ENCODE measurements at places on chromosomes 6 and 20.

GRCh38 chr6:135631821-135632220 is 134.3 kb upstream of the AHI1 start:
- no peak for DNase-seq

- no peak for DNase-seq
Measured at GRCh38 chr20:50618537-50618936, 72.8 kb downstream of the RIPOR3 start.

DNA sequence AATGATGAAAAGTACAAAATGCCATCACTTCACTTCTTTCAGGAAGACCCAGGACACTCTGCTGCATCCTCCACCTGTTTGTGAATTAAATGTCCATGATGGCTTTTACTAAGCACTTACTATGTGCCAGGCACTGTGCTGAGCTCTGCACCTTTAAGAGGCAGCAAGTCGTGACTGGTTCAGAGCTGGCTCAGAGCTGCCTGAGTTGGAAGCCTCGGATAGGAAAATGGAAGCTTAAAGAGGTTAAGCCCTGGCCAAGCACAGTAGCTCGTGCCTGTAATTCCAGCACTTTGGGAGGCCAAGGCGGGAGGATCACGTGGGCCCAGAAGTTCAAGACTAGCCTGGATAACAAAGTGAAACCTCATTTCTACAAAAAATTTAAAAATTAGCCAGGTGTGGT is 95.6 kb downstream of the SNX5 start:
- no peak for DNase-seq

DNA sequence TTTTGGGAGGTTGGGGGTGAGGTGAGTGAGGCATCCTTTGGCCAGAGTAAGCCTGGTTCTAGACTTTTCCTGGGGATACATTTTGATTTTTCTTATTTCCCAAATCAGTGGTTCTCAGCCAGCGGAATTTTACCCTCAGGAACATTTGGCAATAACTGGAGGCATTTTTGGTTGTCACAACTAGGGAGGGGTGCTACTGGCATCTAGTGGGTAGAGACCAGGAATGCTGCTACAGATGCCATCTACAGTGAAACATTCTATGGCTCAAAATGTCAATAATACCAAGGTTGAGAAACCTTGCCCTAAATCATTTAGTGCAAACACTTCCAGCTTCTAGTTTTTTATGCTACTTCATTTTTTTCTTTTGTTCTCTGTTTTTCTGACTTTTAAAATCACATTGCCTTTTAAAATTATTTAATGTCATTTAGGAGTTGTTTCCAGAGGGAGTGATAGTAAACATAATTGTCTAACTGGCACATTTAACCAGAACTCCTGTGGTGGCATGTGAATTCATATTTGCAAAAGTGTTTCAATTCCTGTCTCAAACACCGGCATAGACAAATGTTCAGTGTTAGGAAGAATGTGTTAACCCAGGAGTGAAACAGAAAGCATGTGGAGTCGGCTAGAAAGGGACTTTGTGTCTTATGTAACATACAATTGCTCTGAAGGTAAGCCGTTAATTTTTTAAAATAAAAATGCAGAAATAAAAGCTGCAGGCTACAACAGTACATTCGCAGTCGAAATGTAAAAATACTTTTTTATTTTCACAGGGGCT is 59.0 kb downstream of the QRSL1 start:
- no peak for DNase-seq

DNA sequence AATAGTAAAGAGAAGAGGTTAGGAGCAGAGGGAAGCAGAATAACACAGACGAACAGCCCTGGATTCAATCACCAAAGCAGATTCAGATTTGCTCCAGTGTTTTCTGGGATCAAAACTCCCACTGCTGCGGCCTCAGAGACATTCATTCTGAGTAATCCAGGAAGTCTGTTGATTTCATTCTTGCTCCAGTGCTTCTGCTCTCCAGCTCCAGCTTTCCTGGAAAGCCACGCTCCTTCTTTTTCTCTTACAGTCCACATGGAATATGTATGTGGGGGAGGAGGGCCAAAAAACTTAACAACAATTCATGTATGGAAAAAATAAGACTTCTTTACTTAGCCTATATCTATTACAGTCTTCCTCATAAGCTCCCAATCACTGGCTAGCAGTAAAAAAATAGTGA is 26.4 kb upstream of the UST start:
- no peak for DNase-seq

DNA sequence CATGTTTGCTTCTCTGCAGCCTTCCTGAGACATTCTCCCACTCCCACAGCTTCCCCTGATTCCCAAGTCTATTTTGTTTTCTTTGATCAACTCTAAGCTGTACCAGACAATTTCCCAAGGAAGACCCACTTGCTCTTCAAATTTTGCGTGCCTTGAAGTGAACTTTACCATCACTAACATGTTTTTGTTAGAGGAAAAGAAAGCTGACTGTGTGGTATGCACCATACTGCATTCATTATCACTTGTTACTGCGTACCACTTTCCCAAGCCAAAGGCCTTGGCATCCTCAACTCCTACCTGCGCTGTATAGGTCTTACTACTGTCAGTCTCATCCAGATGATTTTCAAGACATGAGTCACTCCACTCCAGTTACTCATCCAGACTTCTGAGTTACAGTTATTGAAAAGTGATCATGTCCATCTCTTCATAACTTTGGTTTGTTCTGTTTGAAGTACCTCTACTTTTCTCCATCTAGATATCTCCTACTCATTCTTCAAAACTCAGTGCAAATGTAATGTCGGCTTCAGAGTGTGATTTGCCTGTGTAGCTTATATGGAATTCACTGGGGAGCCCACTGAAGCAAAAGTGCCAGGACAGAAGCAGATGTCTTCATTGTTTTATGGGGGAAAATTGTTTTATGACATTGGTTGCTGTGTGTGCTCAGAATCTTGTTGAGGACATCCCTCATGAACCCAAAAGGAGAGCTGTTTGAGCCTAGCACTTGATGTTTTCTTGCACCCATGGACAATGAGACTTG is 5.2 kb downstream of the RPS12 start:
- no peak for DNase-seq

DNA sequence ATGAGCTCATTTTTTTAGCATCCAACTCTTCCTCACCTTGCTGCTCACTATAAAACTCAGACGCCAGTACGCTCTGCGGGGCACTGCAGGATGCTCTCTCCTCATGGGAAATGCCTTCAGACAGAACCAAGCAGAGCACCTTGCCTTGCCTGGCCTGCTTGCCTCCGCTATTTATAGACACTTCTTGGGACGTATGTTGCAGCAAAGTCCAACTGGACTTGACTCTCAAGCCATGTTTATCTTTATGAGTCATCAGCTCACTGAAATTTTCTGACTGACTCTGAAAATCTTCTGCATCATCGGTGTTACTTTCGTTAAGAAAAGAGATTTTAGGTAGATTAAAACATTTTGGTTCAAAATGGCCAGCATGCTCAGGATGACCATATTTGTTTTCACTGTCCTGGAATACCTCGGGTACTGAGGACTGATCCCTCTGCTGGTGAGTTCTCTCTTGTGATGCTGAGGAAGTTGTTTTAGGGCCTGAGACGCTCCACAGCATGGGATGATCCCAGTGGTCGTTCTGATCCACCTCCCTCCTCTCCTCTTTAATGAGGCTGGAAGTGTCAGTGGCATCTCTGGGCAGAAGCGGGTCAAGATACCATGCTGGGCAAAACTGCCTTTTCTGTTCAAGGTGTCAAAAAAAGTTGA is 204.5 kb downstream of the KIF16B start:
- DNase-seq, result no peak

- DNase-seq, result peak; percentile 43
Measured at GRCh38 chr6:100229512-100229911, 235.2 kb downstream of the SIM1 start.

DNA sequence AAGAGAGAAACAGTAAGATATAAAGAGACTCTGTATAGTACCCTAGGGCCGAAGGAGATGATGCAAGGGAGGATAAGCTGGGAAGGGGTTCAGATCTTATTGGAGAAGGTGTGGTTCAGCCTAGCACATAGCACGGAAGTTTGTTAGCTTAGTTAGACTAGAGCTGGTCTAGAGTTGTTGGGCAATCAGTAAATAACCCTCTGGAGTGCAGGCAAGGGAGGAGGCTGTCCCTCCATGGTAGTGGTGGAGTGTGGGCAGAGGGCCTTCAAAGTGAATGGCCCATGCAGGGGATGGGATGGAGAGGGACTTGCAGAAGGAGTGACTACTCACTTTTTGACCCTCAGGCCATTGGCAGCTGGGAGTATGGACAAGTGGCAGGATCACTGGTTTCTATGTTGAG is 20.0 kb downstream of the TULP4 start:
- no peak for DNase-seq

GRCh38 chr6:17099401-17100059 is 2.3 kb upstream of the STMND1 start:
- no peak for DNase-seq

- no peak for DNase-seq
Measured at GRCh38 chr6:89597988-89598387, 40.6 kb downstream of the LYRM2 start.

- no peak for DNase-seq
Measured at GRCh38 chr6:150491811-150492172, 107.9 kb upstream of the PLEKHG1 start.

DNA sequence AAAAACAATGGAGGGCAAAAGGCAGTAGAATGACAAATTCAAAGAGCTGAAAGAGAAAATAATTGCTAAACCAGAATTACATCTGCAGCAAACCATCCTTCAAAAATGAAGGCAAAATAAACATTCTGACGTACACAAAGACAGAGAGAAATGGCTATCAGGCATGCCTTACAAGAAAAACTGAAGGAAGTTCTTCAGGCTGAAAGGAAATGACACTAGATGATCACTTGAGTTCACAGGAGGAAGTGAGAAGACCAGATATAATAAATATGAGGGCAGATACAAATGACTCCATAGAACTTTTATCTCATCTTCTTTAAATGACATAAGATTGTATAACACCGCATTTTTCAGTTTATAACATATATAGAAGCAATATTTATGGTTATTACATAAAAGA is 30.0 kb downstream of the DZANK1 start:
- no peak for DNase-seq

DNA sequence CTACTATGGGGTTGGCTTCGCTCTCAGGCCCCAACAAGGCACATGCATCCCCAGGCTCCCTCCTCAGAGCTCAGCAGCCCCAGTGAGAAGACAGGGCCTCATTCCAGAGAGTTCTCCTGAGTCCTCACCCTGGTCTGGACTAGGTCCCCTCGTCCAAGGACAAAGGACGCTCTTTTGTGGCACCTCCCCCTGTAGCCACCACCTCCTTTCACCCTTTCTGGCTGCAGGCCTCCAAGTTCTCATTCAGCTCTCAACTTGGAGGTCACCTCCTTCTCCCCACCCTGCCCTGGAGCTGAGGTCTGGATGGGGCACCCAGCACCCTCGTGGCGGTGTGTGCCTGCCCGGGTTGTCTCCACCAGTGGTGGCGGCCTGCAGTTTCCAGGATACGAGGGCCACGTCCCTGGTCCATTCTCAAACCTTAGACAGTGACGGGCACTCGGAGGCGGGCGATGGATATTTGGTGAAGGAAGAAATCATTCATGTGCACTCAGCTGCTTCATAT is 2.5 kb downstream of the UNC93A start:
- no peak for DNase-seq

GRCh38 chr6:42101186-42101657 is 41.2 kb downstream of the C6orf132 start:
- no peak for DNase-seq

DNA sequence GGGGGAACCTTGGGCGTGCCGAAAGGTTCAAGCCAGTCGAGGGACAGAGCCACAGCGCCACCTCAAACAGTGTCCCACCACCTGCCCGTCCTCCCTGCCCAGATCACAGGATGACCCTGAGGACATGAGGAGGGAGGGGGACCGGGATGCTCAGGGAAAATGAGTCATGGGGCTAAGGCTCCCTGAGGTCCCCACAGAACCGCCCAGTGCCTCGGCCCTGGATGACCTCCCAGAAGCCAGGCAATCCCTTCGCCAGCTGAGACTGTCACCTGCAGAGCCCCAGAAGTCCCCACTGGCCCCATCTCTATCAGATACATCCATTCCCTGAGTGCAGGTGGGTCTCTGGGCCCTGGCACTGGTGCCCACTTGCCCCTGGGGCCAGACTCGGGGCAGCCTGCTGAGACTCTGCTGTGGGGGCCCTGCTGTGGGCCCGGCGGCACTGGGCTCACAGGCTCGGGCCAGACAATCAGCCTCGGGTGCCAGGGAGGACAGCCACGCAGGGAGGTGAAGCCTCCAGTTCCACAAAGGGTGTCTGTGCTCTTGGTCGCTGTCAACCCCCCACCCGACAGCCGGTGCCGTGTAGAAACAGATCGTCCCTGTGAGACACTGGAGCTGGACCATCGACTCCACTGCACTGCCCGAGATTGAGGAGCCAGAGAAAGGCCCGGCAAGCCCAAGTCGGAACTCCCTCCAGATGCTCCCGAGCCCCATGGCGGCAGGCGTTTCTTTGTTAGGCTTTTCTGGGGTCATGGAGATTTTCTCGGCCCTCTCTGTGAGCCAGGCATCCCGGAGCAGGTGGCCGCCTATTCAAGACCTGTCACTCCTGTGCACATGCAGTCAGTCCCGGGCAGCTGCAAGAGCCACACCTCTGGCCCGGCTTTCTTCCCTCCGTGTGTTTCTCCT is 26.1 kb downstream of the PXDC1 start:
- DNase-seq, result no peak

- no peak for DNase-seq
Measured at GRCh38 chr6:135722679-135723078, 128.8 kb upstream of the PDE7B start.

DNA sequence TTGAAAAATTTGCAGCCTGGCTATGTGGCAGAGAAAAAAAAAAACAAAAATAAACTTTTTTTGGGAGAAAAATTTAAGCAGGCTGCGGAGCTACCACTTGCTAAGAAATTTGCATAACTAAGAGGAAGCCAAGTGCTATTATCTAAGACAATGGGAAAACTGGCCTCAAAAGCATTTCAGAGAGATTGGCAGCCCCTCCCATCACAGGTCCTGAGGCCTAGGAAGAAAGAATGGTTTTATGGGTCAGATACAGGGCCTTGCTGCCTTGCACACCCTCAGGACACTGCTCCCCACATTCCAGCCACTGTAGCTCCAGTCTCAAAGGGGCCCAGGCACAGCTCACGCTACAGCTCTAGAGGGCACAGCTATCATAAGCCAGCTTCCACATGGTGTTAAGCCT is 777.9 kb downstream of the TENT5A start:
- DNase-seq, result no peak
